ENCODE measurements at places on chromosomes 11 and 22.

DNA sequence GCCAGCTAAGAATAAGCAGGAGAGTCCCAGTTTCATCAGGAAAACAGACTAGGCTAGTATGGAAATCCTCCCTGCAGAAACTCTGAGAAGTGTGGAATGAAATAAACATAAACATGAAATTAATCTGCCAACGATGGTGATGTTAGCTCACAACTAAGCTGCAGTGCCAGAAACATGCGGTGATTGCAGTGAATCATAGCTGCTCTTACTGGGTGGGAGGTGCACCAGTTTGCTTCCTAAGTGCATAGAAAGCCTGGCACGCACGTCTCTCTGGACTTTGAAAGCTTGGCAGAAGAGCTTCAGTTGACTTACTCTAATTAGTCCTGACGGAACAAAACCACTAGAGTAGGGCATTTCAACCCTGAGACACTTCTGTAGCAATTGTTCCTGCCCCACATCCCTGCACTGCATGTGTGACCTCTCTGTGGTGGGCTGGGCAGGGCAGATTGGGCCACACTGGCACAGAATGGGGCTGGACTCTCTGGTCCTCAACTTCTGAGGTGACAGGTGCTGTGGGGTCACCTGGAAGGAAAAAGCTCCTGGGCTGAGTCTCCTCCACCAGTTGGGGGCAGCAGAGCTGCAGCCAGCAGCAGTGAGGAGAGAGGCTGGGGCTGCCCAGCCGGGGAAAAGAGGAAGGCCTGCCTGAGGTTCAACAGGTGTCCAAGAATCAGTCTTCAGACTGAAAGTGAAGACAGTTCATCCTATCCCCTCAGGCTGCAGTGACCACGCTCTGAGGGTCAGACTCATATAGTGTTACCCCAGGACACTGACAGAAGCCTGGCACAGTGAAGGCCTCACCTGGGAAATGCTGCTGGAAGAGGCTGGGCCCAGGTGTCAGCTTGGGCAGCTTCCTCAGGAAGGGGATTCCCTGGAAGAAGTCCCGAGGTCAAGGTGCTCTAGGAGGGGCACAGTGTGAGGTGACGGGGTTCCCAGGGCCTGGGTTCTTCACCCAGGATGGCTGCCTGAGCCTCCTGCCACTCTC lies 40.5 kb downstream of the GGTLC2 start:
- DNase-seq = peak; percentile 57

DNA sequence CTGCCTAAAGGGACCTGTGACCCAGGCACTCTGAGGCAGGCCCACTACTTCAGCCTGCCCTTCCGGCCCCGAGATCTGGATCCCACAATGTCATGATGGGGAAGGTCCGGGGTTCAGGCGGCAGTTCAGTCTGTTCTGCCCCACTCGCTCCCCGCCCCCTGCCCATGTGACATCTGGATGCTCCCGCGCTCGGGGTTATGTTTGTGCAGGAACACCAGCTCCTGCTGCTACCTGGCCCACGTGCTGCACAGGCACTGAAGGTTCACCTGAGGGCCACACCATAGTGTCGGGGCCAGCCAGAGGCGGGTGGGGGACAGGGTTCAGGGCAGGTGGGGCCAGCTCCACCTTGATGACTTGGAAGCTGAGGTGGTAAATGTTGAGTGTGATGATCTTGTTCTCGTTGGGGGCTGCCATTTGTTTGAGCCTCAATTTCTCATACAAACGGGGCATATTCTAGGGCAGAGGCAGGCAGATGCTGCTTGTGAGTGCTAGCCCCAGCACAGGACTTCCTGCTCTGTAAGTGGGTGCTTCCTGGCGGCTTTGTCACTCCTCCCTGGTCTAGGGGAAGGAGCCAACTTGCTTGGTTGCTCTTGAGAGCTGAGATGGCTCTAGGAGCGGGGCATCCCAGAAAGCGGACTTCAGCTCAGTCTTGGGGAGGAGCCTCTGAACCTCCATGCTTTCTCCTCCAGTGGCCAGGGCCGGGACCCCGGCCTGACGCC lies 4.4 kb upstream of the SIPA1 start:
- DNase-seq = no peak

GRCh38 chr11:3245071-3245470 lies 12.9 kb upstream of the MRGPRE start:
- DNase-seq = no peak

DNA sequence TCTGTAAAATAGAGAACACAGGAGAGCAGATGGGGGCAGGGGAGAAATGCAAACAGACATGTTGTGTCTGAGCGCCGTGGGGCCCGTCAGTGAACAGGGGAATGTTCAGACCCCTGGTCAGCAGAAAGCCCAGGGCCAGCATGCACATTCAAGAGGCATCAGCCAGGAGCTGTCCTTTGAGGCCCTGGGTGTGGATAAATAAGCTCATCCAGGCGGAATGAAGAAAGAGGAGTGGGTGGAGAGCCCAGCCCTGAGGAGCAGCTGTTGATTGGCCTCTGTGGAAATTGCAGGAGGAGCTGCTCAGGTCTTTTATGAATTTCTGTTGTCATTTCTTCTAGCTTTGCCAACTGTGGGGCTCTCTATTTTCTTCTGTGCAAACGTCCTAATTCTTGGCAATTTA lies 49.7 kb upstream of the CECR2 start:
- DNase-seq = no peak

GRCh38 chr11:57288771-57289579 lies 35.8 kb downstream of the TNKS1BP1 start:
- DNase-seq = peak; percentile 72

- no peak for DNase-seq
Measured at GRCh38 chr22:49489821-49490220, 337.9 kb downstream of the BRD1 start.

DNA sequence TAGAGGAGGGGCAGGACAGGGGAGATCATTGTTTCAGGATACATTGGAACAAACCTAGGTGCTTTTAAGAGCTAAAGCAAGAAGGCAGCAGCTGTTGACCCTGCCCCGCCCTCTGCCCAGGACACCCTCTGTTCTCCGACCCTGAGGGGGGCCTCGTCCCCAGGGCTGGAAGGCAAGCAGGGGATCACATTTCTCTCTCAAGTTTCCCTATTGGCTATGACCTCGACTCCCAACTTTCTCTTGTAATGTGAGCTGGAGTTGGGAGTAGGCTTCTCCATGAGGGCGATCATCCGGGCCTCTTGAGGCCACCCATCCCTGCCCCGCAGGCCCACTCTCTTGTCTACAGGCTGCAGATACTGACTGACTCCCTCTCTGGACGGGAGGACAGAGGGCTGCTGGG lies 37.7 kb downstream of the DSCAML1 start:
- DNase-seq = no peak
